ENCODE measurements at places on chromosomes 1 and 21.
A peak's percentile ranks its signal among the peaks of the same experiment; 100 is the strongest.

DNA sequence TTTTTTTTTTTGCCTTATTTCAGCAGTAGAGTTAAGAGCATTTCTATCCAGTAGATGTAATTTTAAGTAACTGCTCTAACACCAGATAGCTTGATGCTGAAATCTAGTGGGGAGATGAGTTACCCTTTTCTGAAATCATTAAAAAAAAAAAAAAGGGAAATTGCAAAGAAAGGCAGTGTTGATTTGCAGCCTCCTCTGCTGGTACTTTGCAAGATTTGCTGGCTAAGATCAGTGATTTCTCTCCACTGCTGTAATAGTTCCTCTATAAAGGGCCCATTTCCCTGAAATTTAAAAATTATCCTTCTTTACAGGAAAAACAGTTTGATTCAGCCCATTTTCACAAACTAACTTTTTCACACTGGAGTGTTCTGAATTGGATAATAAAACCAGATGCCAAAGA, 120.6 kb downstream of the PTBP2 start:
- DNase-seq: no peak

GRCh38 chr1:45999507-45999906, 132.9 kb downstream of the PIK3R3 start:
- no peak for DNase-seq

- no peak for DNase-seq
Measured at GRCh38 chr21:17742181-17742580, 77.0 kb downstream of the C21orf91 start.

DNA sequence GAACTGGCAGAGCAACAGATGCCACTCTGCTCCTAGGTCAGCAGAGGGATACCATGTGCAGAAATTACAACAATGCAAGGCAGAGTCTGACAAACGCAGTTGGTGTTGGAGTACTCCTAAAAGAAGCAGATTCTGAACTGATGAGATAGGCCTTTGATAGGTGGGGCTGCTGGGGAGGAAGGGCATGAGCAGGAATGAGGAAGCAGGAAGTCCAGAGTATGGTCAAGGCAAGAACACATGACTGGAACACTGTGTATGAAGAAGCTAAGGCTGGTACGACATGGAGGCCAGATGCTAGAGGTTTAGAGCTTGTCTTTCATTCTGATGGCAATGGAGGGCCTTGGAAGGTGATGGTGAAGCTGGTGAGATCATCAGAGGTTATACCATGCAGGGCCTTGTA, 11.5 kb upstream of the THRAP3 start:
- DNase-seq: no peak

DNA sequence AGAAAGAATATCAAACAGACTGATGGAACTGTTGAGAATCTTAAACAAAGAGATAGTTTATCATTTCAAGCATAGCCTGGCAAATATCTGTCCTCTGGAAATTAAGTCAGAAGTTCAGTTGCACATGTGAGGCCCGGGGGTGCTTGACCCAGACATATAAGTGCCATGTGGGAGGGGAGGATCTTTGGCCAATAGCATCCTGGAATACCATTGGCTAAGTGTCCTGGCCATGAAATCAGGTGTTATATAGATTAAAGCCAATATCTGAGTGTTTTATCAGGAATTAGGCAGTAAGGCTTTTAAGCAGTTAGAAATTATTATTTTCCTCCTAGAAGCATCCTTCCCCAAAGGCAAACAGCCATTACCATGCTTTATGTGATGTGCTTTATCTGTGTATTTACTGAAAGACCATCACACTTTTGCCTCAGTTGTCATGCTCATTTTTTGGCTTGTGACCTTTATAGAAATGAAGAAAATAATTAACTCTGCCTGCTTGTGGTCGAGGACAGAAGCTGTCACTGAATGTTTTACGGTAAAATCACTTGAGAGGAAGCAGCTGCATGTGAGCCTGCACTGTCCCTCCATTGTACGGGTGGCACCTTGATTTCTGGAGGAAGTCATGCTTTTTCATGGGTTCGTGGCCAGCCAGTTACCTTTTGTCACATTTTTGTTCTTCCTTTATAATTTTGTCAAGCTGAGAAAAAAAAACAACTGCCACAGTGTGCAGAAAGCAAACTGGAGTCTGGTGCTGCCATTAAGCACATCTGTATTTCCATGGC, 259.9 kb upstream of the FMN2 start:
- no peak for DNase-seq

GRCh38 chr1:109805486-109806165, 41.9 kb upstream of the EPS8L3 start:
- no peak for DNase-seq

- no peak for DNase-seq
Measured at GRCh38 chr21:14877581-14878228, 187.1 kb downstream of the NRIP1 start.

GRCh38 chr1:177912991-177913390, 56.9 kb downstream of the SEC16B start:
- DNase-seq: no peak

DNA sequence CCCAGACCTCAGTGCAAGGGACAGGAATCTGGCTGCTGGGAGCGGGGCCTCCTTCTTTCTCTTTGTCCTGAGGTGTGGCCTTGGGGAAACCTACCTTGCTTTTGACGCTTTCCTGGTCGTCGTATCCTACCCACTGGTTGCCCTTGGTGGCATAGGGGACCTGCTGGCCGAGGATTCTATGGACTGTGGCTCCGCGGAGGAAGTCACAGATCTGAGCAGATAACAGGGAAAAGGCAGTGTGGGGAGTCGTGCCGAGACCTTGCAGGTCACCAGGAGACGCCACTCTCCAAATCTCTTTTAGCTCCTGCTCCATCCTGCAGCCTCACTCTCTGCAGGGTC, 4.0 kb upstream of the MYBPH start:
- no peak for DNase-seq

DNA sequence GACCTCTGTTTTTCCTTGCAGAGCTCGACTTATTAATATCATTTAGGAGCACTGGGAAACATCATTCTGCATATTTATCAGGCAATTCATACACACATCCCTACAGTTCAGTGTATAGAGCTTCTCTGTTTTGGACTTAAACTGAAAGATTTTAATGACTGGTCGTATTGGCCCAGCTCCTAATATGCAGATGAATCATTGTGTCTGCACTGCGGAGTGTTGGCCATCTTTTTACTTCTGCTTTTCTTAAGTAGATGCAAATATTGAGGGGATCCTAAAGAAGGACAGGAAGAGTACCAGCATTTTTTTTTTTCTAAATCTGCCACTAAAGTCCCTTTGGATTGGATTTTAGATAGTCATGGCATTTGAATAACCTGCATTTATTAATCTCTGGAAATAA, 154.8 kb downstream of the BACH1 start:
- DNase-seq: no peak

- peak; percentile 24 for DNase-seq
Measured at GRCh38 chr1:170670802-170671628, 7.1 kb downstream of the PRRX1 start.

GRCh38 chr1:214579183-214579582, 23.8 kb upstream of the CENPF start:
- DNase-seq: no peak

DNA sequence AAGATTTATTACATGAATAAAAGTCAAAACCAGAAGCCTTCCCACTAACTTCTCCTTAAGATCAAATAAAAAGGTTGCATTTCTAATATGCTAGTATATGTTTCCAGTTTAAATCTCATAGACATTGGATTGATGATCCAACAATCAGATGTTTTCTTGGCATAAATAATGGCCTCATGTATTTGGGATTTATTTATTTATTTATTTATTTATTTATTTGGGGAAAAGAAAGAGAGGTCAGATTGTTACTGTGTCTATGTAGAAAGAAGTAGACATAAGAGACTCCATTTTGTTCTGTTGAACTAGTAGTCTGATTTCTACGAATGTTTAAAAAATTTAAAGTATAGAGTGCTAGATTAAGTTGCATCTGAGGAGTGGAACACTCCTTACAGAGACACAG, 422.4 kb downstream of the ADGRL2 start:
- no peak for DNase-seq

- DNase-seq: no peak
Measured at GRCh38 chr1:51472359-51472758, 46.7 kb downstream of the EPS15 start.

GRCh38 chr1:115755456-115756370, 12.8 kb downstream of the CASQ2 start:
- no peak for DNase-seq

- no peak for DNase-seq
Measured at GRCh38 chr21:36690628-36691554, 8.0 kb upstream of the SIM2 start.

DNA sequence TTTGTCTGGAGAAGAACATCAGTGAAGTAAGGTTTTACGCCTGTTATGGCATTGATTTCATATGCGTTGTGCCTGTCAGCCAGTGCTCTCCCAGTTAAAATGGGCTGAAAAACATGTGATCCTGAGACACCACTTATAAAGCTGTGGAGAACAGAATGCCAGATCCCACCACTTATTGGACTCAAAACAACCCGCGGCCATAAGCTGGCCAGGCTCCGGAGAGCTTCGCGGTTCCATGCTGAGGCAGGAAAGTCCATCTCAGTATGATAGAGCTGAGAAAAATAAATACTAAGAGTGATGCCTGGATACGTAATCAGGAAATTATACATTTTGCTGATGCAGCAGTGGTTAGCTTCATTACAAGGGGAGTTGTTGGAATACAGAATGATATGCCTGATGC, 5.1 kb downstream of the APOBEC4 start:
- DNase-seq: no peak

GRCh38 chr1:151475175-151475574, 15.9 kb upstream of the POGZ start:
- no peak for DNase-seq

GRCh38 chr1:19443326-19443725, 42.0 kb downstream of the CAPZB start:
- no peak for DNase-seq

DNA sequence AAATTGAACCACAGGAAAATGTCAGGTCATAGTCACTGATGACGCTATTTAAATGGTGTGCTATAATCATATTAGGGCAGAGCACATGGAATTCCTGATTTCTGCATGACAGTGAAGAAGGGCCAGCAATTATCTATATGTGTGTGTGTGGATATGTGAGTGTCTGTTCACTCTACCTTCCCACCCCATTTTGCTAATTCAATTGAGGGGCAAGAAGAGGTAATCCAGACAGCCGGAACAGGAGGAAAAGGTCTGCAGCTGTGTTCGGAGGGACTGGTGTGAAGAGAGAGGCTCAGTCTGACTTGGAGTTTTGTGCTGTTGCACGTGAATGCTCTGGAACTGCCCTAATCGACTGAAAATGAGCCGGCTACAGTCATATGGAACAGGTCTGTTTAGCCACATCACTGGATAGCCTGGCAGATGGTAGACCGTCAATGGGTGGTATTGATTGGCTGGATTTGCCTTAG, 5.1 kb upstream of the ELAVL4 start:
- no peak for DNase-seq

GRCh38 chr1:161098210-161099068, at the start of gene KLHDC9:
KLHDC9 (plus strand) TSS chr1:161098361; CDS start chr1:161098536, 175 bp downstream.
- DNase-seq: peak; percentile 90

- DNase-seq: no peak
Measured at GRCh38 chr1:223211323-223211985, 68.4 kb upstream of the TLR5 start.

DNA sequence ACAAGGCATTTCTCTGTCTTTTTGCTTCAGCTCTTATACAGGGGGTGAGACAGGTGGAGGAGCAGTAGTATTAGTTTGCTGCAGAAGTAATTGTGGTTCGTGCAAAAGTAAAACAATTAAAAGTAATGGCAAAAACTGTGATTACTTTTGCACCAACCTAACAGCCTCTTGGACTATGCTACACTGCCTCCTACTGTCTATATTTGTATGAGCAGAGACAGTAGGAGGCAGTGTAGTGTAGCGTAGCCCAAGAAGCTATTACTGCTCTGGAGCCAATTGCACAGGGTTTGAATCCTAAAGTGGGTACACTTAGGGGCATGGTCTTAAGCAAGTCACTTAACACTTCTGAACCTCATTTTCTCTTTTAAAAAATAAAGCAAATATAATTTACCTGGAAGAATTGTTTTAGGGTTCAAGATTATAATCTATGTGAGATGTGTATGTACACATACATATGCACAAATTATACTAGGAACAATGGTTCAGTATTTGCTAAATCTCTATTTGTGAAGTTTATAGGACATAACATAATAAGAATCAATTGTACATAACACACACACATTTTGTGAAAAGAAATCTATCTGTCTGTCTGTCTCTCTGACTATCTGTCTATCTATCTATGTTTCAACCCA, 103.8 kb downstream of the BRINP3 start:
- DNase-seq: no peak

GRCh38 chr1:223515421-223515820, 122.2 kb downstream of the CCDC185 start:
- DNase-seq: no peak

DNA sequence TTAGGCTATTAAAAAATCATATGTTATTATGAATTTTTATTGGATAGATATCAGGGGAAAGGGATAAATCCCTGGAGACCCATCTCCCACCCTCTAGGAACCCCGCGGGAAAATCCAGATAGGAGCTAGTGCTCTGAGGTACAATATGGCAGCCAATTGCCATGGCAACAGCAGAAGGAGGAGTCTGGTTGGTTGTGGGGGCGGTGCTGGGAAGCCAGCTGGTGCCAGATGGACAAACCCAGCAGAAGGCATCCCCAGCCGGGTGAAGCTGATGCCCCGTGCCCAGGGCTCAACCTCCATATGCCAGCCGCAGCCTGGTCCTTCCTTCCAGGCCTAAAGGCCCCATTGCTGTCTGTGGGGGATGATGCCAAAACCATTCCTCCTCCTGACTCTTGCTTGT, 38.3 kb downstream of the RHBG start:
- DNase-seq: no peak

- DNase-seq: no peak
Measured at GRCh38 chr1:85078903-85079302, 30.6 kb upstream of the MCOLN3 start.

DNA sequence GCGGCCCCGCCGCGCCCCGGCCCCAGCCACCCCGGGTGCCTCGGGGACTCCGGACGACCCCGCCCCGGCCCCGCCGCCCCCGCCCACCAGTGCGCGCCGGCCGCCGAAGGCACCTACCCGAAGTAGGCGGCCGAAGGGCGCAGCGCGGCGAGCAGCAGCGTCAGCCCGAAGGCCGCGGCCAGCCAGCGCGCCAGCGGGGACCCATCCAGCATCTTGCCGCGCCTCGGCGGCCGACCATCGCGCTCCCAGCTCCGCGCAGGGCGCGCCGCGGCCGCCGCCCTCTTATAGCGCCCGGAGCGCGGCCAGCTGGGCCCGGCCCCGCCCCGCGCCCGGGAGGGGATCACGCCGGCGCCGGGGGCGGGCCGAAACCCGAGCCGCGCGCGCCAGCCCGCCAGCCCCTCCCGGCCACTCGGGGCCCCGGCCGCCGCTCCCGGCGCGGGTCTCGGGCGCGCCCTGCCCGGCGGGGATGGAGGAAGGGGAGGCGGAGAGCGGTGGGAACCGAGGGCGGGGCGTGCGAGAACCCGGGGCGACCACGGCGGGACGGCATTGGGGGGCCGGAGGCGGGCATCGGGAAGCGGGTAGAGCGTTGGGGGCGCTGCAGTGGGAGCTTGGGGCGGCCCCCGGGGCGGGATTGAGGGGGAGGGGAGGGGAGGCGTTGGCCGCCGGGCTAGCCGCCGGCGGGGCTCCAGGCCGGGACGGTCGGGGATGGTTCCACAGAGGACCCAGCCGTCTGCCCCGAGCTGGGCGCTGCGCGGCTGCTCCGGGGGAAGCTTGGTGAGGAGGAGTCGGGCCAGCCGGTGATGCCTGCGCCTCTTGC, at the start of gene WNT9A:
Gene WNT9A, minus strand, starts transcription at position 257 of the 817 bp plus-strand sequence. Its CDS starts 45 bp downstream, at position 212.
- DNase-seq: peak; percentile 55

- DNase-seq: no peak
Measured at GRCh38 chr1:97827887-97828286, 92.9 kb downstream of the DPYD start.

- no peak for DNase-seq
Measured at GRCh38 chr1:92464588-92465255, 22.0 kb downstream of the GFI1 start.

Data from stimulated activated effector memory CD8-positive, alpha-beta T cell treated with anti-CD3 and anti-CD28 coated beads, Interleukin-12 subunit alpha, Interleukin-12 subunit beta, amount 100 ng/mL, for 72 hours (primary cell).